Frontal cortex (tissue), 4 donors: ENCODE measurements at places on chromosomes 12 and 14.
A peak's percentile ranks its signal among the peaks of the same experiment; 100 is the strongest.

- DNase-seq = peak; percentile 44
Measured at GRCh38 chr12:94149119-94149780, 873 bp downstream of the PLXNC1 start.

- DNase-seq = no peak
Measured at GRCh38 chr14:32984241-32984930, 45.7 kb downstream of the NPAS3 start.

DNA sequence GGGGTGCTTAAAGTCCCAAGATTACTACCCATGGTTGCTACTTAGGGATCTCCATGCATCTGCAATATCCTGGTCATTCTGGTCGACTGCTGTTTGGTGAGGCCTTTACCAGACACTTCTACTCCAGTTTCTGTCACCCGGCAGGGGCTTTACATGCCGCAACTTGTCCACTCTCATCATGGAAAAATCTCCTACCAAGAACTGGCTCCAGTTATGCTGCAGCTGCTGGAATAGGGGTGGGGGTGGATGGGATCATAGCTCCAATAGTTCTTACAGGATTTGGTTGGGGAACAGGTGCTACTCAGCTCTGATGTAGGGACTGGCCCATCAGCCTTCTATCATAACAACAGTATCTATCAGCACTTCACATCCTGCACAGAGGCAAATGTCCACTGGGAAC, 51.6 kb downstream of the SPTB start:
- DNase-seq = no peak

DNA sequence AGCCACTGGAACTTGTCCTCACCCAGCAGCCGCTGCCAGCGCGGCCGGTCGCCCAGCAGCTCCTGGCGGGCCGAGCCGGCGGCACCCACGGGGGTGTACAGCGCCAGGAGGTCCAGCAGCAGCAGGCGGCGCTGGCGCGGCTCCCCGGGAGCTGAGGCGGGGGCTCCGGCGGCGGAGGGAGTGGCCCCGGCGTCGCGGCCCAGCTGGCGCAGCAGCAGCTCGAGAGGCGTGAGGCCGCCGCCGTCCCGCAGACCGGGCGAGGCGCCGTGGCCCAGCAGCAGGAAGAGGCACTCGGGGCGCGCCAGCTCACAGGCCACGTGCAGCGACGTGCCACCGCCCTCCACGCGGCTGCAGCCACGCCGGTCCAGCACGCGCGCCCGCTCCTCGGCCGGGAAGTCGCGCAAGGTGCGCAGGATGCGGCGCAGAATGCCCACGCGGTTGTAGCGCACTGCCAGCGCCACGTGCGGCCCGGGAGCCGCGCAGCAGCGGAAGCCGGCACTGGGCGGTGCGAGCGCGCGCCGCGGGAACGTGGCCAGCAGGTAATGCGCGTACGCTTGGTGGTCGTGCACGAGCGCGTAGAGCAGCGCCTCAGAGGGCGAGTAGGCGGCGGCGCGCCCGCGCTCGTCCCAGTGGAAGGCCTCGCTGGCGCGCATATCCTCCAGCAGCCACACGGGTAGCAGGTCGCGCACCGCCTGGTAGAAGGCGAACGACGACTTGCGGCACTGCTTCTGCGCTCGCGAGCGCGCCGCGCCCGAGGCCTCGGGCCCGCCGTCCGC, 2.3 kb downstream of the ANKRD9 start:
- peak; percentile 32 for DNase-seq

GRCh38 chr14:21026988-21027315, 2.1 kb upstream of the NDRG2 start:
- no peak for DNase-seq

DNA sequence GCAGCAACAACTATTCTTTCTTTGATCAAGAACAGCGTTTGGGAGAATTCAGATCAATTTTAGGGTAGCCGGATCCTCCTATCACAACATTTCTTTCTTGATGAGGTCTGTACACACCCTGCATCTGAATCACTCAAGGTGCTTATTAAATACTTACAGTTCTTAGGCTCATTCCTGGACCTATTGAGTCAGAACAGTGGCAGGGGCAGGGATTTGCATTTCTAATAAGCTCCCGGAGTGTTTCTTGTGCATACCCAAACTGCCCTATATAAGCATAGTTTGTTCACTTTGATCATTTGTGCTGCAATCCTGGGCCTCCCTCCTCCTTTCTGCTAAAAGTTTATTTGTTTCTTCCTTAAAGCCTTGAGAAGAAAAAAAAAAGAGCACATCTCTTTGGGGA, 80.5 kb upstream of the RPH3A start:
- no peak for DNase-seq

DNA sequence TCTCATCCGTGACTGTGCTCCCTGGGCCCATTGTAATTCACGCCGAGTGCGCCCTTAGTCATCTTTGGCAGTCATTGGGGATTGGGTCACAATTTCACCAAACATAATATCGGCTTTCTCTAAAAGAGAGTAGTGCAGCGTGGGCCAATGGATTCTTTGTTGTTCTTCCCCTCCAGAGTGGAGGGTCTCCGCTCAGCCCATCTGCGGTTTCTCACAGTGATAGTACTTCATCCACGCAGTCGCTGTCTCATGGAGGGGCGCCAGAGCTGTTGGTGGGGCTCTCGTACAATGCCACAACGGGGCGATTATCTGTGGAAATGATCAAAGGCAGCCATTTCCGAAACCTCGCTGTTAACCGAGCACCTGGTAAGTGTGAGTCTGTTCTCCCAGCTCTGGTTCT, 321.8 kb downstream of the SNAPC1 start:
- no peak for DNase-seq

GRCh38 chr12:66032739-66033138, 97.8 kb downstream of the LLPH start:
- no peak for DNase-seq

DNA sequence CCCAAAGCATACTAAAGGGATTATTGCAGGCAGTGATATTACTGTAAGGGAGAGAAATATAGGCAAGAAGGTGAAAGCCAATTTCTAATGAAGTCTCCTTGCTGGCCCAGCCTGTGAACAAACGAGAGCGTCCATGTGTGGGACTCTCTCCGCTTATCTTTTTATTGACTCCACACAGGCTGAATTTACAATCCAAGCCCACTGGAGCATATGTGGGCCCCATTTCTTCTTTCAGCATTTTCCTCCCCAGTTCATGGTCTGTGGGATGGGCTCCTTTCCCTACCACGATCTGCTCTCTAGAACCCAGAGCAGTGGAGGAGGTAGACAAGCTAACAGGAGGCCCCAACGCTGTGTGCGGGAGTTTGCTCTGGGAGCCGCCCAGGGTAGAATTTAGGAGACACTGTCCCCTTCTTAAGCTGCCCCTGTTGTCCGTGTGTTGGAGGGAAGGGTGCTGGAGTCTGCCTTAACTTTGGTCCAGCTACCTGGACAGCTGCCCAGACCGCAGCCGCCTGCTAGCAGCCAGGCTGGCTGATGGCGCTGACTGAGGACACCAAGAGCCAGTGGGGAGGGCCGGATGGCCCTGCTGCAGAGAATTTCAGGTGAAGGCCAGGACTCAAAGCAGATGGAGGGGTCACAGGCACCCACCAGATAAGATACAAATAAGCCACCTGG, 3.2 kb upstream of the HOXC11 start:
- DNase-seq = no peak

- no peak for DNase-seq
Measured at GRCh38 chr14:30482276-30482675, 76.7 kb upstream of the G2E3 start.

- no peak for DNase-seq
Measured at GRCh38 chr12:131862600-131862993, 31.8 kb upstream of the ULK1 start.

DNA sequence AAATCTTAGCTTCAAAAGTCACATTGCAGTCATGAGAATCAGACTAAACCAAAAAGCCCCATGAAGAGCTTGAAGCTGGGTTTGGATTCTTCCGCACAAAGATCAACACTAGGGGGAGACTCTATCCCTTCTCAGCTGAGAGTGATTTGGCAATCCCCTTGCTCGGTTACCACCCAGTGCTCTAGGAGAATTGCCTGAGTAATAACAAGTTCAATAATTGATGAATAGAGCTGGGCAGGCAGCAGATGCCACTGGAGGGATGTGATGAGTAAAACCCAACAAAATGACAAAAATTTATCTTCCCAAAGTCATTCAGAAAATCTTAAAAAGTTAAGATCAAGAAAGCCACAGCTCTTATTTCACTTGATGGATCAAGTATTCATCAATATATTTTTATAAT, 185.6 kb upstream of the ARID2 start:
- peak; percentile 49 for DNase-seq

DNA sequence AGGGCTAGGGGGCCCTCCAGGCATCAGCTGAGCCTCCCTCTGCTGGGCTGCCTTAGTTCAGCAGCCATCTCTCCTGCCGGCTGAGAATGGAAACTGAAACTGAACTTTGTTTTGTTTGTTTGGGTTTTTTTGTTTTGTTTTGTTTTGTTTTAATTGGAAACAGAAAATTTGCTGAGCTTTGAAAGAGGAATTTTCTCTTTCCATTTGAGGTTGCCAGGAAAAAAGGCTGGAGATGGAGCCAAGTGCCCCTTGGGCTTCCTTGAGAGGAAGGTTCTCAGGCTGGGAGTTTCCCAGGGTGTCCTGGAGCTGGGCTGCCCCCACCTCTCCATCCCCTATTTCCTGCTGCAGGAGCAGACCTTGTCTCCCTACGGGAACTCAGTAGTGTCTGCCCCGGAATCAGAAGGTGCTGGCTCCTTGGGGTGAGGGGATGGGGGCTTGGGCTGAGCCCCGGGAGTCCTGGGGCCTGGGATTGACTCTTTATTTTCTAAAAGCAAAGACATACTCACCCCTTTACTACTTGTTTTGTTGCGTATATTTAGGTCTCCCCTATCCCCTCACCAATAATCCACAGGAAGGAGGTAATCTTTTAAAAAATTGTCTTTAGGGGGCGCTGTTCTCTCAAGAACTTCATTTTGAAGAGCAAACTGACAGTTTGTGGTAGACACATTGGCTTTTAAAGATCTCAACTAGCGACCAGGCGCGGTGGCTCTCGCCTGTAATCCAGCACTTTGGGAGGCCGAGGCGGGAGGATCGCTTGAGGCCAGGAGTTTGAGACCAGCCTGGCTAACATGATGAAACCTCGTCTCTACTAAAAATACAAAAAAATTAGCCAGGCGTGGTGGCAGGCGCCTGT, 21.3 kb upstream of the OASL start:
- no peak for DNase-seq

GRCh38 chr12:118714051-118714460, 267.3 kb upstream of the SRRM4 start:
- DNase-seq = peak; percentile 18

GRCh38 chr14:22296722-22297121, 292.3 kb downstream of the DAD1 start:
- no peak for DNase-seq
